ENCODE measurements at places on chromosomes 1 and 21.

- peak; percentile 54 for DNase-seq
Observed at GRCh38 chr1:205226868-205227583, 720 bp upstream of the TMCC2 start.

GRCh38 chr1:47003896-47004403, 19.5 kb upstream of the CYP4X1 start:
- no peak for DNase-seq

DNA sequence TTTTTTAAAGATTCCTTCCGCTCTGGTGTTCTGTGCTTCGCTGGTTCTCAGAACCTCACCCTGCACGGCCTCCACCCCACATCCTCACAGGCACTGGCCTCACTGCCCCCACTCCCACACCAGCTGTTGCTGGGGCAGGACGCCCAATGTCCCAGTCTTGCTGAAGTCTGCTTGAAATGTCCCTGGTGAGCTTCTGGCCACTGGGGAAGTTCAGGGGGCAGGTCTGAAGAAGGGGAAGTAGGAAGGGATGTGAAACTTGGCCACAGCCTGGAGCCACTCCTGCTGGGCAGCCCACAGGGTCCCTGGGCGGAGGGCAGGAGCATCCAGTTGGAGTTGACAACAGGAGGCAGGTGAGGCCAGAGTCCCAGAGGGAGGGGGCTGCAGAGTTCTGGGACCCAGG, at the start of gene C1QA:
C1QA (plus strand) TSS at position 276 of the 400 bp plus-strand sequence. CDS start 989 bp downstream, outside the sequence.
- DNase-seq = no peak

DNA sequence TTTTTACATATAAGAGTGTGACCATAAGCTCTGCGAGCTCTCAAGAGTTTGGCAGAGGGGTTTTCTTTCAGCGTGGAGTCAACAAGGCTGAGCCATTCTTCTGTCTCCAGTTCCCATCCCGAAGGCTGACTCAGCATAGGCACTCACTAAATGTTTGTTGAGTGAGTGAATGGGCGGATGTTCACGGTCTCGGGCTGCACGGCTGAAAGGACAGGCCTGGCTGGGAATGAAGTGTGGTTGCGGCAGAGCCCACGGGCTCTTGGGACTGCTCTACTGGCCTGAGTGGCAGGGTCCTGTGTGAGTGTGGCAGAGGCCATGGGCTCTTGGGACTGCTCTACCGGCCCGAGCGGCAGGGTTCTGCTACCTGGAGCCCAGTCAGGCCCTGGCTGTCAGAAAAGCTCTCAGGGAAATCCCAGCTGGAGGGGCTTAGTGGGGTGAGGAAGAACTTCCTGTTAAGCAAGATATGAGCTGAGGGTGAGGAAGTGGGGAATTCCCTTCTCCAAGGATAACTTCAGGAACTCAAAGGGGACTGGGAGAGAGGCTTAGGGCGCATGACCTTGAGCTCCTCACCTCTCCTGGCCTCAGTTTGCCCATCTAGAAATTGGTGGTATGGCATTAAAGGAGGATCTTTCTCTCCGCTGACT, 56.6 kb upstream of the C1orf174 start:
- DNase-seq = no peak

DNA sequence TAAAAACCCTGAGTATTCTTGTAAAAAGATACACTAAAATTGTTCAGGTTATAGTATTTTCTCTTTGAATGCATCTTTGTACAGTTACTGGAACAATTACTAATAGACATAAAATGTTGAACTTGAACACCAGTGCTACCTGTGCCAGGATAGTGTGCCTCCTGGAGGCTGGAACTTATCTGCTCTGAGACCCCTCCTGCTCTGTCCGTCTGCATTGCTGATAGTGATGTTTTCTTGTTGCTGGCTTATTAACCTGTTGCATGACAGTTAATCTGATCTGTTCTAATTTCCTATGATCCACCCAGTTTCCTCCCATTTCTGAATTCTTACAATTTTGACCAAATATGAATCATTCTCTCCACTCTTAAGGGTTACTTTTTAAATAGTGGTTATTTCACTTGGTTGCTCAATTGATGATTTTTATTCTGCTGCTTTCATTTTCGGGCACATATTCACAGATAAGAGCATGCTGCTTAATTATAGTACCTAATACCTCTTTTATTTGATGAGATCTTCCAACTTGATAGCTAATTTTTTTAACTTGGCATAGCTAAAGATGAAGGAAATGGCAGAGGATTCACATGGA, 101.4 kb downstream of the CC2D1B start:
- DNase-seq = no peak

DNA sequence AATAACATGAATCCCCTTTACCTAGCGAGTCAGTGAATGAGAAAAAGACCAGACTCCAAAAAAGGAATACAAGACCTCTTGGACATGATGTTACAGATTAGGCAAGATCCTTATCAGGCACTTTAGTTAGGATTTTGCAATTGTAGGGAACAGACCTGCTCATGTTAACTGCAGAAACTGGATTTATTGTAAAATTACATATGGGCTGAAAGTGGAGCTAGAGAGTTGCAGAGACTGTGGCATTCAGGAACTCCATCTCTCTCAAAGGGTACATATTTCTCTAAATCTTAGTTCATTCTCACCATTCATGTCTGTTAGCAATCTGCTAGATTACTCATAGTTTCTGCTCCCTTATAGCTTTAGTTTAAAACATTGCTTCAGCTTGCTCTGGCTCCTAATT, 142.2 kb downstream of the PAPPA2 start:
- peak; percentile 5 for DNase-seq

DNA sequence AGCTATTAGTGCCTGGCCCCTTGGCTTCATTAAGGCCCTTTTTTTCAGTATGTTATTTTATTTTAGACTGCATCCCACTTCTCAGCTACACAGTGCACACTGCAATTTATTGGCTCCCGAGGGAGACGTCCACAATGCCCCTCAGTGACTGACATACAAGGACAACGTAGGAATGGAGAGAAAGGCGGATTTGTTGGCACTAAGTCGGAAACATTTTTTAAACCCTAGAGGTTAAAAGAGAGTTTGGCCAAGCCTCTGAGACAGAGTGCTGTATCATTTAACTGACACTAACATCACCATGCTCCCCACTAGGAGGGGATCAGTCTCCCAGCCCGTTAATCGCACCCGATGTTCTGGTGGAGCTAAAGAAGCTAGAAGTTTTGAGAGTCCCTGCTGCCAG, 45.7 kb upstream of the FOXD3 start:
- no peak for DNase-seq

GRCh38 chr21:29416268-29416667, 117.5 kb downstream of the BACH1 start:
- peak; percentile 19 for DNase-seq

- DNase-seq = no peak
Observed at GRCh38 chr1:50268049-50268448, 155.2 kb downstream of the DMRTA2 start.

- peak; percentile 78 for DNase-seq
Observed at GRCh38 chr21:40507978-40508377, 339.0 kb downstream of the DSCAM start.

GRCh38 chr21:29888437-29888836, 51.4 kb downstream of the GRIK1 start:
- DNase-seq = peak; percentile 6

DNA sequence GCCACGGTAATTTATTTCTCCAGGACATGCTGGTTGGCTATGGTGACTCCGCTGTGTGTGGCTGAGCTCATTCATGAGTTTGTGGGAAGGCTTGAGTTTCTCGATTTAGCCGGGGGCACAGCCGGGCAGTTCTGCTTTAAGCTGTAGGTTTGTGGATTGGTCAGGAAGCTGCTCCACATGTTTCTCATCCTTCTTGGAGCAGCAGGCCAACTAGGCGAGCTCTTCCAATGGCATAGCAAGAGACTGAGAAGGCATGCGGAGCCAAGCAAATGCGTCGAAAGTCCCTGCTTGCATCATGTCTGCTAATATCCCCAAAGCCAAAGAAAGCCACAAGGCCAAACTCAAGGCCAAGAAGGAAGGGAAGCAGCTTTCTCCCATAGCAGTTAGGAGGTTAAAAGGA, 71.6 kb upstream of the GREM2 start:
- peak; percentile 52 for DNase-seq

Measured in EH (cell line).